ENCODE measurements at places on chromosomes 6 and 20. TPM values are rescaled to one million over a fixed set of nuclear protein-coding genes. Genes with fewer than 3 reads are reported as not detected.

The WFDC5 gene
- polyA plus RNA-seq = not detected

The ZNF337 gene
- polyA plus RNA-seq = 30.8 TPM

The HSPA12B gene
- 17.0 TPM for polyA plus RNA-seq

The CAGE1 gene
- not detected for polyA plus RNA-seq

The LTA gene
- 0.36 TPM for polyA plus RNA-seq

The CPNE5 gene
- 12.2 TPM for polyA plus RNA-seq

The L3MBTL3 gene
- 19.7 TPM for polyA plus RNA-seq

The TRIM10 gene
- 1.3 TPM for polyA plus RNA-seq

The HRH3 gene
- 0.14 TPM for polyA plus RNA-seq

The NSFL1C gene
- 99.0 TPM for polyA plus RNA-seq

- no peak for DNase-seq
These were observed 309.7 kb downstream of the KIF16B start for GRCh38 chr20:16263582-16263981.

- DNase-seq = no peak
These were observed 1197.7 kb upstream of the CITED2 start for GRCh38 chr6:140572129-140572528.

DNA sequence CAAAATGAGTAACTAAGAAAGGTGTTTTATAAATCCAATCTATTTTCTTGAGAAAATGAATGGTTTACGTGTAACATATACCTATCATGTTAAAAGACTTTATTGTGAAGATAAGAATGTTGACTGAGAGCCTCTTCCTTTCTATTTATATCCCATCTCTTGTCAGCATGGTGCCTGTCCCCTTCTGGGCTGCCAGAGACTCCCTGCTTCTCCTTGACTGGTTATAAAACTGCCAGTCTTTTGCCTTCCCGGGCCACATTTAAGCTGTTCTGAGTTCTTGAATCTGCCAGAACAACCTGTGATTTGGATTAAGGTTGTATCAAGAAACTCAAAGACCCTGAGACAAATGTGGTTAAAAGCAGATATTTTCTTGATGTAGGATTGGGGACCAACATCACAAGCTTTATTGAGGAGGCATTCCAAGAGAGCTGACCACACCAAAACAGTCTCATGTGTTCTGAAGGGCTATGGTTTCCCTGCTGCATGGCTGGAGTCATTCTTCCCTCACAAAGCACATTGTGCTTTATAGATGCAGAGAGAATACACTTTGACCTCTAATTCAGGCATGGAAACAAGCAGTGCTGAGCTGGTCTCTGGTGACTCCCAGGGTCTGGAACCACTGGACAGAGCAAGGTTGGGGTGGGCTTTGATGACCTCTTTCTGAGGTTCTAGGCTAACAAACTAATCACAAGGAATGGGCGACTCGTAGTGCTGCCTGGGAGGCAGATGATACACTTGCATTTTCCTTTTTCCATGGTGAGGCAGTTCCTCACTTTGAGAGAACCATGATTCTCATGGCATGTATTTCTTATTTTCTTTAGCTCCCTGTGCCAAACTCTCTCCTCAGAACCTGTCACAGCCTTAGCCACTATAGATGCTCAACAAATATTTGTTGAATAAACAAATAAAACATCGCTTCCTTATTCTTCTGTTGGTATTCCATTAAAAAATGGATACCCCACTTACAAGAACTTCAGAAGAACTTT lies 205.0 kb upstream of the PREP start:
- DNase-seq = no peak

DNA sequence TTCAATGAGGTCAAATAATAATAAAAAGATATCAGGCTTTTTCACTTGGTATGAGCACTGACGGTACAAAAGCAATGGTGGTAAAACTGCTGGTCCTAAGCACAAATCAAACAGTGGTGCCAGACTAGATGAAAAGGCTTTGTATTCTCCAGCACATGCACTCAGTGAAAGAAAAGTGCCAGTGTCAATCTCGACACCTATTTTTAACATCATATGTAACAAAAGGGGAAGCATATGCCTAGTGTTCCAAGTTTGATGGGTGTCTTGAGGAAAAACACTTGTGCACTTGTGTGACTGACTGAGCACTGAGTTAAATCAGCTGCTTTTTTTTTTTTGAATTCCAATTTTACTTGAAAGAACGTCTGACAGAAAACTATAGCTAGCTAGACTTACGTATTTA lies 27.3 kb downstream of the MED23 start:
- no peak for DNase-seq

GRCh38 chr20:59253779-59254319 lies 46.6 kb upstream of the EDN3 start:
- DNase-seq = no peak

- no peak for DNase-seq
These were observed 990.7 kb upstream of the FLRT3 start for GRCh38 chr20:15328084-15328483.

GRCh38 chr6:31010393-31011060 lies at the start of gene MUC22:
Gene MUC22, plus strand, starts transcription at chr6:31010474. Its CDS starts 233 bp downstream, at chr6:31010707.
- no peak for DNase-seq

DNA sequence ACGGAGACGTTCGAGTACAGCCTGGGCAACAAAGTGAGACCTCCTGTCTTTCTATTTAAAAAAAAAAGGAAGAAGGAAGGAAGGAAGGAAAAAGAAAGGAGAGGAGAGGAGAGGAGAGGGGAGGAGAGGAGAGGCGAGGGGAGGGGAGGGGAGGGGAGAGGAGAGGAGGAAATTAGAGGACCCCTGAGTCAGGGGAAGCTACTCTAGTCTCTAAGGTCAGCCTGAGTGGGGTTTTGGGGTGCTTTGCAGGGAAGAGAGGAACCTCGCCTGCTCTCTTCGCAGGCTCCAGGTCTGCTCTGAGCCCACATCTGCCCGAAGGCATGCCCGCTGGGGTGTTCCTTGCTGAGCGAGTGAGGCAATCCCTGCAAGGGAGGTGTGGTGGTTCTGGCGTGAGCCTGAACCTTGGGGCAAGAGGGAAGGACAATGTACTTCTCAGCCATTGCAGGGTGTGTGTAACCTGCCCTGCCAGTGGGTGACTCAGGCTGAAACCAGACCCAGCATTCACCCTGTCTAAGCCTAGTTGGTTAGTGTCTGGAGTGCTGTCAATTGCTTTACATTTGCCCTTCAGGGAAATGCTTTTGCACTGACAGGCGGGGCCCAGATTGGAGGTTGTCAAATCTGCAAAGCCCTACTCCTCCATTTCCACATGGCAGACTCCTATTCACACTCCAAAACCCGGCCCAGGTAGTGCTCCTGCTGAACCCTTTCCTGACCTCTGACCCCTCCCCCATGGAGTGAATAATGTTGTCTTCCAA lies 15.3 kb upstream of the MMP9 start:
- DNase-seq = no peak

DNA sequence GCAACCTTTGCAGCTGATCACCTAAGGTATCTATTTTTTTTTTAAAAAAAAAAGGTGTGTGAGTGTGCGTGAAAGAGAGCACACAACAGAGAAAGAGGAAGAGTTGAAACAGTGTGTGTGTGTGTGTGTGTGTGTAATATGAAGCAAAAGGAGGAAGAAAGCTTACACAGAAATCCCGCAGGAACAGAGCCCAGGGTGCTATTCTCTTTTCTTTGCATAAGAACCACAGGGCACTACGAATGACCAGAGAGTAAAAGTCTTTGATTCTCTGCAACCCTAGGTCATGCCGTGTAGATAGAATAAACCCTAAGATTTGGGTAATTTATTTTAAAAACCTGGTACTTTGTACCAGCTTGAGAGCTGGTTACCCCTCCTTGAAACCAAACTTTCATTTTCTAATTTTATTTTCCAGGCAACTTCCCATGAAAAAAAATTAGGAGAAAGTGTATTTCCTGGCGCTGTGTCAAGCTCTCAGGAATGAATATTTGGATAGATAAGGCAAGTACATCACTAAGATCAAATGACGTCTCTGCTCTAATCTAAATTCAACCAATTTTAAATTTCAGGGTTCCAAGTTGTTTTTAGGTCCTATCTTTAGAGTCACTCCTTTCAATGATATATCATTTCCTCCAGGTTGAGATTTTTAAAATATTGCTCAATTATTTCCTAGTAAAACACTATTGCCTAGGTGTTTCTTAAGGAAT lies 47.9 kb upstream of the ID4 start:
- no peak for DNase-seq

DNA sequence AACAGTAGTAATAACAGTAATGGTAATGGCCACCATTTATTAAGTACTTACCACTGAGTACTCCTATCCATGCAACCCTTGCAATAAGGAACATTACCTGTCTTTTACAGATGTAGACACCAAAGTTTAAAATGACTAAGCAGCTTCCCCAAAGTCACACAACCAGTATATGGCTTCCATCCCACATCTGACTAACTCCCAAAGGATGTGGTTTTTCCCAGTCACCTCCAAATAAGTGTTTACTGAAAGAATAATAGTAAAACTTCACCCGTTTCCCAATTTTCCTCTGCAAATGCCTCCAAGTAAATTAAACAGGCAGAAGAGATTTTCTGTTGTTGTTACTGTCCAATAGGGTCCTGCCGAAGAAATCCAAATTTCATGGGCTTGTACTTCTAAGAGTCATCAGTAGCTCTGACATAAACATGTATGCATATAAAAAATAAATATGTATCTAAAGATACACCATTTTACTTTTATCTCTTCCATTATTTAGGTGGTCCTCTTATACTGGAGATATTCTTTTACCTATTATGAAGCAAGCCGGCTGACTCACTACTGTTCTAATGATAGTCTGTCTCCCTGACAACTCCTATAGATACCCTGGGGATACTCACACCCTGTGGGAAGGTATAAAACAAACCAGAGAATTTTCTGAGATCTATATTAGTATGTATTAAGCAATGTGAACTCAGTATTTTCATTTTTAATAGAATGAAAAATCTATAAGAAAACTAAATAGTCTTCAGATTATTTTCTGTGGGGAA lies 77.9 kb upstream of the ID4 start:
- no peak for DNase-seq

- no peak for DNase-seq
These were observed 3.0 kb upstream of the ZSCAN26 start for GRCh38 chr6:28263922-28264321.

DNA sequence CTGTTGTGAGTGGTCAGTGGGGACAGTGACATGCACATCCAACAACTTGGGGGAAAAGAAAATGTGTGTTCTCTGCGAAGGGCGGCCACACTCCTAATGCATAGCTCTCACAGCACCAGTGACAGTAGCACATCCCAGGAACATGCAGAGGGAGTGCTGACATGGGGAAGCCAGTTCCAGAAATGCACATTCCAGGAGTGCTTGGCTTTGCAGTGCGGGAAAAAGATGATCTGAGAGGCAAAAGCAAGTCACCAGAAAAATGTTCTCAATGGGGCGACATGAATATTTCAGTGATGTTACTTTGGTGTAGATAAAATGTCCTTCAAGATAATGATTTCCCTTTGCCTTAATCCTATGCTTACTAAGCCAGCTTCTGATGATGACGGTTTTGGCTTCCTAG lies 42.9 kb upstream of the PDE10A start:
- DNase-seq = no peak

- DNase-seq = no peak
These were observed 4.6 kb downstream of the IP6K3 start for GRCh38 chr6:33742092-33742491.

GRCh38 chr6:79625746-79626145 lies 5.4 kb upstream of the SH3BGRL2 start:
- DNase-seq = no peak

DNA sequence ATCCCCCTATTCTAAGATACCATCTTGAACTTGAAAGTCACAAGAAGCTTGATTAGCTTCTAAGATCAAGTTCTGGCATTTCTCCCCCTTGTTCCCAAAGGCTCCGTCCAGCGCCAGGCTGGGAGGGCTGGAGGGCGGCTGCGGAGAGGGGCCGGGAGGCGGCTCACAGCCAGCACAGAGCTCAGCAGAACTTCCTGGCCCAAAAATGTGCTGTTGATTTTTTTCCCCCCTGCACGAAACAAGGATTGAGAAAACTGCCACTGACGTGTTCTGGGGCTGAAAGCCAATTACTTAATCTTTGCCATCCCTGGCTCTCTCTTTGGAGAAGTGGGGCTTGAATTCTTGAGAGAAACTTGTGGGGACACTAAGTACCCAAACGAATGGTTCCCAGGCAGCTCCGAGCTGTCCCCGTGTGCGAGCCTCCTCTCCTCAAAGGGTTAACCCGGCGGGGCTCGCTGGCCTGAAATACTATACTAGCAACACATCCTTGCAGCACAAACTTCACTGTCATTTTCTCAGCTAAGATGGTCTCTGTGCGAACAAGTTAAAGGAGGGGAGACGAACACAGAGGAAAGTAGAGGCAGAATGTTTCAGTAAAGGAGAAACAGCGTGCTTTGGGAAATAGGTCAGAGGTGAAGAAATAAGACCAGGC lies 452 bp downstream of the TRAF3IP2 start:
- DNase-seq = no peak

DNA sequence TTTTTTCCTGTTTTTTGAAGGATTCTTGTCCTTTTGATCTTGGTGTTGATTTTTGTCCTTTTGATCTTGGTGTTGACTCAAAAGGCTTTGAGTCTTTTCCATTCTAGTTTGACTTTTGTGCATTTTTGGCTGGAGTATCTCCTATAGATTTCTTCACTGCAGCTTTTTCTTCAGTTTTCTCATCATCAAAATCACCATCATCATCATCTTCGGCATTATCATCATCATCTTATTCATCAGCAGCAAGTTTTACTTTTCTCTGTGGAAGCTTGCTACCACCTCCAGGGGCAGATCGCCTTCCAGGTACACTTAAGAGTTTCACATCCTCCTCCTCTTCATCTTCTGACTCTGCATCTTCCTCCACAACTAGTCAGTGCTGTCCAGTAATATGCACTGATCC lies 56.5 kb upstream of the MCHR2 start:
- no peak for DNase-seq

DNA sequence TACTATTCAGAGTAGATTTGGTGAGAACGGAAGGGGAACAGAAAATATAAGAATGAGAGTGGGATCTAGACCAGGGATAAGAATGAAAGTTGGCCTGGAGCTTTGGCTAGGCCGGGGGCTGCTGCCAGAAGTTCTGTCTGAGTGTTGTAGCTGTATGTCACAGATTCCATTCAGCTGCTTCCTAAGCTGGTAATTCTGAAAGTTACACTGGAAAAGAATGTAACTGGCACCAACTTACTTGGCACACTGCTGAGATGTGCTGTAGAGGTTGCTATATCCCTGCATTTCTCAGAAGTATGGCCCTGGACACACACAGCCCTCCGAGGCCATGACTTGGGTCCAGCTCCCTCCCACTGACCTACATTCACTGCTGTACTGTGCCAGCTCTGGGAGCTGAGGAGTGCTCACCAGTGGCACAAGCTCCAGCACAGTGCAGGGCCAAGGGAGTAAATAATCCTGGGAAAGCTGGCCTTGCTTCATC lies 25.8 kb upstream of the TMEM217 start:
- DNase-seq = no peak

DNA sequence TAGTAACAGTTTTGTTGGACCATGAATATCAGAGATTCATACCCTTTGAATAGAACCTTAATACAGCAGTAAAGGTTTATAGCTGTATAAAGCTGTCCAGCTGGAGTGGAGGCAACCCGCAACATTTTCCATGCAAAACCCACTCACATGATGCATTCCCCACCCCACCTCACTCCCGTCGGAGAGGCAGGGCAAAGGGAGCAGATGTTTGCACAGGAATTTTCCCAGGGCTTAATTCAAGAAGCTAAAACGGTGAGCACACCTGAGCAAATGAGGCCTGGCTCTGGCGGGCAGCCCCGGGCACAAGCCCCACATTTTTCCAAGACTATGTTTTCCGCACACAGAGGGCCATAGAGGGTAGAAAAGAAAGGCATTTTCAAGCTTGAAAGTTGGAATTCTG lies 191.7 kb downstream of the FOXC1 start:
- DNase-seq = no peak
